Adipocyte (in vitro differentiated cells): ENCODE measurements at places on chromosomes 13 and 19.

DNA sequence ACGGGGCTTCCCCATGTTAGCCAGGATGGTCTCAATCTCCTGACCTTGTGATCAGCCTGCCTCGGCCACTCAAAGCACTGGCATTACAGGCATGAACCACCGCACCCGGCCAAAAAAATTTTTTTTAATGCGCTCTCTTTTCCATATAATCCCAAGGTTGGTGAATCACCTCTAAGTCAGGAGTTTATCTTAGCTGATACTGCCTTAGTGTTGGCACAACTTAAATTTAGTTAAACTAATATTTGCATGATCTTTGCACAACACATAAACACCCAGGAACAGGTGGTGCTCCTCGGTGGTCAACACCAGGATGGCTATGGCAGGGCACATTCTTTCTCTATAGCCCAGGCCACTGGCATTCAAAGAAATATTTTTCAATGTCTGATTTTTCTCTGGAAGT is 24.1 kb upstream of the PSG7 start:
- peak; percentile 7 for DNase-seq

DNA sequence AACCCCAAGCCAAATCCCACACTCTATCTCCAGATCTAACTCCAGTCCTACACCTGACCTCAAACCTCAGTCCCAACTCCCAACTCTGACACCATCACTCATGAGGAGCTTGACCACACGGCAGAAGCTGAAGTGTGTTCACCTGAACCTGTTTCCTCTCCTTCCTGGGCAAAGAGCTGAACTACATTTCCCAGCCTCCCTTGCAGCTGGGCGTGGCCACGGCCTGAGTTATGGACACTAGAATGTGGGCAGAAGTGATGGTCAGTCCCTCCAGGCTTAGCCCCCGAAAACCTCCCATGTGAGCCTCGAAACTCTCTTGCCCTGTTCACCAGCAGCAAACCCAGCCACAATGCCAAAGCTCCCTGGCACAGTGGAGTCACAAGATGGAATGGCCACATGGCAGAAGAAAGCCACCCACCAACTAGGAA is 19.5 kb upstream of the MEIS3 start:
- DNase-seq = no peak

- DNase-seq = no peak
These were observed 7.0 kb downstream of the GNA15 start for GRCh38 chr19:3142781-3143337.

- no peak for DNase-seq
These were observed 478.4 kb downstream of the PCDH9 start for GRCh38 chr13:66751691-66752090.

- DNase-seq = peak; percentile 28
These were observed at the start of gene SLC7A10 for GRCh38 chr19:33225458-33225926. SLC7A10 (minus strand) TSS chr19:33225850; CDS start chr19:33225703, 147 bp downstream.

DNA sequence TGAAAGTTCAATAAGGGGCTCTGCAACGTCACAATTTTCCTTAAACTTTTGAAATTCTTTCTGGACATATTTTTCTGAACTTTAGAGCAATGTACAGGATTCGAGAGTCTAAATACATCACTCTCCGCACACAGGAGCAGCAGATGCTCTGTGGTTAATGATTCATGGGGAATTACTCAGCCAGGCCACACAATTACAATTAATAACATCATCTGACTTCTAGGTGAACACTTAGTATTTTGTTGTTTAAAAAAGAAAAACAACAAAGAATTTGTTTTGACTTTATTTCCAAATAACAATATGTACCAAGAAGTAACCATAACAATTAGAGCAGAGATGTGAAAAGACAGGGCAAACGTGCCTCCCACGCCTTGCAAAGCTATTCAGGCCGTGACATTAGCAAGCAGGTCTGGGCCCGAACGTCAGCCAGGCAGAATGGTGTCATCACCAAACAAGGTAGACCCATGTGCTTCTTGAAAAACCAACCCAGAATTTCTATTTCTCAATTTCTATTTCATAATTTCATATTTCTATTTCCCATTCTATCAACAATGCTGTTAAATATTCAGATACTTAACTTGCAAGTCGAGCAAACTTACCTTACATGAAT is 236.3 kb downstream of the COL4A1 start:
- peak; percentile 37 for DNase-seq

GRCh38 chr13:99955107-99955746 is 16.3 kb downstream of the ZIC5 start:
- no peak for DNase-seq

DNA sequence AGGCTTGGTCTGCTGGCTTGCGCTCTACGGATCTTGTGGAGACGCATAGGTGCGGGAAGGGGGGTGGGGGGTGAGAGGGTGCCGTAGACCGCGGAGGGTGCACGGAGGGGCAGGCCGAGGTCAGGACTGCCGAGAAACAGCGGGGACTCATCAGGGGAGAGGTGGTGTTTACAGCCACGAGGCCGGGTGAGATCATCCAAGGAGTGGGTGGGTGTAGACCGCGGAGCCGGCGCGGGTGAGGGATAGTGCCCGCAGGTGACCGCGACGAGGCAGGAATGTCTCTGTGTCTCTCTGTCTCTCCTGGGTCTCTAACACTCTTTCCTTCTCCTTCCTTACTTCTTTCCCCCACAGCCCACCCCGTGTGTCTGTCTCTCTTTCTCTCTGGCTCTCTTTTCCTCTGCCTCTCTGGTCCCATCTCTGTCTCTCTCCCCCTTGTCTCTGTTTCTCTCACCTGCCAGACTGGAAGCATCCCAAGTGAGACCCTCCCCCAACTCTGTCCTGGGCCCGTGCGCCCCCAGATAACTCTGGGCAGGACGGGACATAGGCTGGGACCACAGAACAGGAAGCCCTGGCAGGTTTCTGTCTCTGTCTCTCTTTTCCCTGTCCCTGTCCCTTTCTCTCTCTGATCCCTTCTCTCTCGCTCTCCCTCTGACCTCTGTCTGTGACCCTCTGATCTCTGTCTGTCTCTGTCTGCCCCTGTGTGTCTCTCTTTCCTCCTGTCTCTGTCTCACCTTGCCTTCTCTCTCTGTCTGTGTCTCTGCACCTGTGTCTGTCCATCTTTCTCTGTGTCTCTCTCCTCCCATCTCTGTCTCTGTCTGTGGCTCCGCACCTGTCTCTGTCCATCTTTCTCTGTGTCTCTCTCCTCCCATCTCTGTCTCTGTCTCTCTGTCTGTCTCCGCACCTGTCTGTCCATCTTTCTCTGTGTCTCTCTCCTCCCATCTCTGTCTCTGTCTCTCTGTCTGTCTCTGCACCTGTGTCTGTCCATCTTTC is 1.8 kb upstream of the KLK4 start:
- no peak for DNase-seq

- no peak for DNase-seq
These were observed 5.1 kb downstream of the GRK1 start for GRCh38 chr13:113672002-113672651.

GRCh38 chr19:615619-616018 is 17.7 kb downstream of the POLRMT start:
- no peak for DNase-seq

DNA sequence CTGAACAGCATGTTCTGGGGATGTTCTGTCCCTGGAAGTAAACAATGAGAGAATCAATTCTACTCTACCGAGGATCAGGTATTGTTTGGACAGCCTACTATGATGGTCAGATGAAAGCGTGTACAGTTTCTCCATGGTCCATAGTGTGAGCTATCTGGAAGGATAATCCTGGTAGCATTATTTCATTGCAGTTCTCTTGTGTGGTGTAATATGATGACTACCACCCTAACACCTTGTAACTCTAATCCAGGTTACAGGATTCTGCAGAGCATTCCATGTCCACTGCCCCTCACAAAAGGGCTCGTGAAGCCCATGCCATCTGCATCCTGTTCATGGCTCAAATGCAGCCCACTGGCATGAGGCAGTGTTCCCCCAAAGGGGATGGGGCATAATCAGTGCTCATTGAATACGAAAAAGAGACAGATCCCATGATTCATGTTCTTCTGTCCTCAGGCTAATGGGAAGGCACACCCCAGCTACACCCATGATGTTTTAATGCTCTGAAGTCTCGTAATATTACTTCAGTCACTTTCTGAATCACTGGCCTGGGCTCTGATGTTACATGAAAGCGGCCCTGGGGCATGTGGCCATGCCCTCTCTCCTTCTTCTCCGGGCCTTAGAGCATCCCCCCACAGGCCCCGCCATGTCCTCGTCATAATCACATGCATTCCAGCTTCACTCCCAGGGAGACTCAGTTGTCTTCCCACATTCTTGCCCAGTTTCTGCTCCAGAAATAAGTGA is 68.4 kb downstream of the HSPH1 start:
- no peak for DNase-seq

GRCh38 chr13:73131247-73131646 is 72.4 kb downstream of the KLF5 start:
- DNase-seq = no peak

GRCh38 chr13:40629678-40630384 is 36.6 kb downstream of the FOXO1 start:
- DNase-seq = no peak

GRCh38 chr13:98398581-98398980 is 178.3 kb downstream of the STK24 start:
- no peak for DNase-seq

DNA sequence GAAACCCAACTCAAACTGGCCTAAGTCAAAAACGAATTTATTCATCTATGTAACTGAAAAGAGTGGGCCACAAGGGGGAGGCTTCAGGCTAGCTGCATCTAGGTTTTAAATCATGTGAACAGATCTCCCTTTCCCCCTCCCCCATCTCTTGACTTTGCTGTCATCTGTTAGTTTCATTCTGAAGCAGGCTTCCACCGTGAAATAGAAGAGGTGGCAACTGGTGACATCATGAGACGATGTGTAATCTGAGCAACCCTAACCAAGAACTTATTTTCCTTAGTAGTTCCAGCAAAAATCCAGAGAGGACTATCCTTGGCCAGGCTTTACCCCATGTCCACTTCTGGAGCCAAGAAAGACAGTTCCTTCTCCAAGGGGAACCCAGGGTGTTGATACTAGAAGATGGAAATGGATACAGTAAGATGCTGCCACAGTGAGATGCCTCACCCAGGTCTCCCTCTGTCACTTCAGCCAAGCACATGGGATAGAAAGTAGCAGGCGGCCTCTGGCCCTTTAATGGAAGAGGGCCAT is 9.4 kb downstream of the SAMD4B start:
- DNase-seq = no peak

DNA sequence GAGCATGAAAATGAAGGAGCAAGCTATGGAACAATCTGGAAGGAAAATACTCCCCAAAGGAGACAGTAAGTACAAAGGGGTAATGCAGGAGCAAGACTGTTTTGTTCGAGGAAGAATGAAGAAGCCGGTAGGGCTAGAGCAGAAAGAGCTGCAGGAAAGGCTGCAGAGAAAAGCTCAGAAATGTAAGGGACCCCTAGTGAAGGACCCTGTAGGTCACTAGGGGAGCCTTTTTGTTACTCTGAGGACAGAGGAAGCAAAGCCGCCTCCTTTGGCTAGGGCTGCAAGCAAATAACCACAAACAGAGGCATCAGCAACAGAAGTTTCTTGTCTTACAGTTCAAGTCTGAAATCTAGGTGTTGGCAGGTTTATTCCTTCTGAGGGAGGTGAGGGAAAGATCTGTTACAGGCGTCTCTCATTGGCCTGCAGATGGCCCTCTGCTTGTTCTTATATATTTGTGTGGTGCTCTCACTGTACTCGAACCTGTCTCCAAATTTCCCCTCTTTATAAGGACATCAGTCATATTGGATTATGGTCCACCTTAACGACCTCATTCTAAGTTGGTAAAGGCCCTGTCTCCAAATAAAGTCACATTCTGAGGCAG is 362.3 kb downstream of the COG6 start:
- no peak for DNase-seq

GRCh38 chr19:19214159-19214490 is 2.4 kb downstream of the NCAN start:
- DNase-seq = no peak

DNA sequence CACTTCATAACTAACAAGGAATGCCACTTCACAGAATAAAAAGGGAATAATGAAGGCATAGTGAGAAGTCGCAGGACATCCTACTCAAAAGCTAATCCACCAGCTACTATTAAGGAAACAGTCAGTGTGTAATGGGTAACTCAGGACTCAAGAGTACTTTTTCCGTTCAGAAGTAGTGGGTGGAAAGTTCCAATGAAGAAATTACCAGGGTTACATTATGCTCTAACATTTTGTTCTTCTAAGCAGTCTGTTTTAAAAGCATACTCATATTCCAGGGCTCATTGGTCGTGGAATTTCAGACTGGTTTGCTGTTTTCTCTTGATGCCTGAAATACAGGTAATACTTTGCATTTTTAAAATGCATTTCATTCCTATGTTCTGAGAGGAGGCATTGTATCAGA is 222.4 kb upstream of the IRS2 start:
- no peak for DNase-seq

GRCh38 chr13:100789025-100789424 is 114.4 kb upstream of the TMTC4 start:
- no peak for DNase-seq

DNA sequence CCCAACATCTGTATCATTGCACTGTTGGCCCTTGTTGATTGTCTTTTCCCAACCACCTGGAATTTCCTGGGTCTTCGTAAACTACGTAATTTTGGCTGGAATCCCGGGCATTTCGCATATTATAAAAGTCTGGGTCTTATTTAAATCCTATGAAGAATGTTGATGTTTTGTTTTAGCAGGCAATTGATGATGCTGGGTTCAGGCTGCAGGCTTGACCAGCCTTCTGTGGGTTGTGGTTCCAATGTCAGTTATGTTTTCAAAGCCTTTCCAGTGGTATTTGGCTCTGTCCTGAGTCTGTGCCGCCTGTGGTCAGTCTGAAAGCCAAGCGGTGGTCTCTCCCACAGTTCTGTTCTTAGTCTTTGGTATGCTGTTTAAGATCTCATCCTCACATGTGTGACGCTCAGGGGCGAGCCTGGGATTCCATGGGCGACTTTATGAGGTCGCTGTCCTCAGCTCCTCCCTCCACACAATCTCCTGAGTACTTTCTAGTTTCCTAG is 12.4 kb downstream of the SLC35E1 start:
- no peak for DNase-seq

- DNase-seq = no peak
These were observed 116.6 kb upstream of the SPACA7 start for GRCh38 chr13:112259511-112259910.

DNA sequence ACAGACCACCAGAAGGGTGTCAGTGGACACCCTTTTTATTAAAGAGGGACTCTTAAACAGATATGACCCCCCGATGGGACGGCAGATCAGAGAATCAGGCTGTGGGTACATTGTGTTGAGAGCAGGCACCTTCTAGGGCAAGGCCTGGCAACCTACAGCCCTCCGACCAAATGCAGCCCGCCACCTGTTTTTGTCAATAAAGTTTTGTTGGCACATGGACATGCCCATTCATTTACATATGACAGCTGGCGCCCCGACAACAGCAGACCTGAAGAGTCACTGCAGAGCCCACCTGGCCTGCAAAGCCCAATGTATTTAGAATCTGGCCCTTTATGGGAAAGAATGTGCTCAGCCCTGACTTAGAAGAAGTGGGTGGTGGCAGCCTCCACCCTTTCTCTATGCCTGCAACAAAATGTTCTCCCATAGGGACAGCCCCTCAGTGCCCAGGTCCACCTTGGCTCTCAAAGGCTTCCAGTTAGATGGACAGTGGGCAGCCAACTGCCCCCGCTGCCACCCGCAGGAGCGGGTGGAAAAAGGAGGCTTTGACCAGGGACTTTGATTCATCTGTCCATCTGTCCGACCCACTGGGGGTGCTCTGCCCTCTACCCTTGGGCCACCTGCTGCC is 184.9 kb downstream of the PTPRS start:
- no peak for DNase-seq
